Mesothelial cell of epicardium (in vitro differentiated cells): ENCODE measurements at places on chromosomes 6 and 20.

DNA sequence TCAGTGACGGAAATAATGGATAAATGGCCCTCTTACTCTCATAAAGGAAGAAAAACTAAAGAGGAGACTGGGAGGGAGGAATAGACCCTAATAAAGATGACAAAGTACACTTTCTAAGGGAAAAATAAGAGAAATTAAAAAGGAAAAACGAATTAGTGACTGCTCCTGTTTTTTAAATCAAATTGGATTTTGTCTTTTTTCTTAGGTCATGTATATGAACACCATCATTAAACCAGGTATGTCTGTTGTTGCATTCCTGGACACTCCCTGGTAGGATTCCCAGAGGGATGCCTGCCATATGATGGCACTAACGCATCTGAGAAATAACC lies 59.4 kb upstream of the BTN3A2 start:
- no peak for DNase-seq

- no peak for DNase-seq
These were observed 9.8 kb upstream of the SLC22A23 start for GRCh38 chr6:3466488-3467219.

GRCh38 chr6:149169761-149170511 lies 147.6 kb upstream of the TAB2 start:
- DNase-seq = no peak

- no peak for DNase-seq
These were observed 73.0 kb downstream of the EYA2 start for GRCh38 chr20:46967646-46968045.

GRCh38 chr6:5085648-5086293 lies 630 bp downstream of the PPP1R3G start:
- peak; percentile 62 for DNase-seq

- no peak for DNase-seq
These were observed 2.1 kb downstream of the FOXS1 start for GRCh38 chr20:31843288-31843687.

DNA sequence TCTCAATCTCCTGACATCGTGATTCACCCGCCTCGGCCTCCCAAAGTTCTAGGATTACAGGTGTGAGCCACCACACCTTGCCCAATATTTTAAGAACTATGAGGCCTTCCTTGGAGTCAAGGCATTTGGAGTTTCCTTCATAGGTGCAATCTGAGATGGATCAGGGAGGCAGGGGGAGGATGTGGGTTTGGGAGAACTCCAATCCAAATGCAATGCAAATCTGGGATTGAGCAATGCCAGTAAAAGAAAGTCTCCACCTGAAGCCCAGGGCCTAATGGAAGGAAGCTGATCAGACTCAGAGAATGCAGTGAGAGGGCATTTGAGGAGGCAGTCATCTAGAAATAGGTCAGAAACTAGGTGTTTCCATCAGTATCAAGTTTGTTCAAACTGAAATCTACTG lies 21.2 kb downstream of the RSPH3 start:
- no peak for DNase-seq

- DNase-seq = no peak
These were observed 98.1 kb upstream of the AKAP12 start for GRCh38 chr6:151141685-151142084.

- no peak for DNase-seq
These were observed 189.8 kb downstream of the ZDHHC14 start for GRCh38 chr6:157570752-157571151.

DNA sequence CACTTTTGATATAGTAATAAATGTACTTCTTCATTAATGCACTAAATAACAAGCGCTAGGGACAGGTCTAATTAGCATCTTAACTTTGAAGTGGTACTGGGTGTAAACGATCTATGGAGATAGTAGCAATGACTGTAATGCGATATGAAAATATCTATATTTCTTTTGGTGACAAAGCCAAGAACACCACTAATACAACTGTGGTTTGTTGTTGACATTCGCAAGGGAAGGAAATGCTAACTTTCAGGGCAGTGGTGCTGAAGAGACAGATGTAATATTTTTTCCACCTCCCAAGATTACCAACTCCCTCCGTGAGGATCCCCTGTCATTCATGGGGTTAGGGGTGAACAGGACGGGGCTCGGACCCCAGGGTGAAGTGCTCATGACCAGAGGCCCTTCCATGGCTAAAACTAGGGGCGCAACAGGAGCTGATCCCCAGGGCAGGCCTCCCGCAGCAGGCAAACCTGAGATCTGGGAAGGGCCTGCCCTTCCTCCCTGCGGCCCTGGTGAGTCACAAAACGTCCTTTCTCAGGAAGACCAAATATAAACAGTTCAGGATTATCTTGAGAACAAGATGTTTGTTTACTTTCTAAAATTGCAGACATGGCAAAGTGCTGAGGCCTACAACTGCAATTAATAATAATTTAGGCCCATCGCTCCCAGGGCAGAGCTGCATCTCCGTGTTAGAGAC lies 65.0 kb upstream of the TOX2 start:
- no peak for DNase-seq

GRCh38 chr6:39287601-39288000 lies 26.6 kb downstream of the KCNK17 start:
- no peak for DNase-seq

GRCh38 chr6:44415873-44416502 lies 28.5 kb downstream of the CDC5L start:
- no peak for DNase-seq

DNA sequence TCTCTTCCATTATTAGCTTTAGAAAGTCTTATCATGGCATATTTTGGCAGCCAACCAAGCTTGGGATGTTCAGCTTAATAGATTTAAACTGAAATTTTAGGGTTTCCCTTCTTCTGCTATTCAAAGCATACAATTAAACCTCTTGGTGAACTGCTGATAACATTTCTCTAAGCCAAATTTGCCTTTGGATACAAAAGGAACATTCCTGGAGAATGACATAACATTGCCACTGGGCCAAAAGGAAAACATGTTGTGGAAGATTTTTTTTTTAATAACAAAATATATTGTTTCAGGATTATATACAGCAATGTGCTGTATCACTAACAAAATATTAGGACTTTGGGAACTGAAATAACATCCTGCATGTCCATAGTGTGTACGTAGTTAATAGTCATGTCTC lies 215.1 kb upstream of the TBX18 start:
- DNase-seq = no peak

DNA sequence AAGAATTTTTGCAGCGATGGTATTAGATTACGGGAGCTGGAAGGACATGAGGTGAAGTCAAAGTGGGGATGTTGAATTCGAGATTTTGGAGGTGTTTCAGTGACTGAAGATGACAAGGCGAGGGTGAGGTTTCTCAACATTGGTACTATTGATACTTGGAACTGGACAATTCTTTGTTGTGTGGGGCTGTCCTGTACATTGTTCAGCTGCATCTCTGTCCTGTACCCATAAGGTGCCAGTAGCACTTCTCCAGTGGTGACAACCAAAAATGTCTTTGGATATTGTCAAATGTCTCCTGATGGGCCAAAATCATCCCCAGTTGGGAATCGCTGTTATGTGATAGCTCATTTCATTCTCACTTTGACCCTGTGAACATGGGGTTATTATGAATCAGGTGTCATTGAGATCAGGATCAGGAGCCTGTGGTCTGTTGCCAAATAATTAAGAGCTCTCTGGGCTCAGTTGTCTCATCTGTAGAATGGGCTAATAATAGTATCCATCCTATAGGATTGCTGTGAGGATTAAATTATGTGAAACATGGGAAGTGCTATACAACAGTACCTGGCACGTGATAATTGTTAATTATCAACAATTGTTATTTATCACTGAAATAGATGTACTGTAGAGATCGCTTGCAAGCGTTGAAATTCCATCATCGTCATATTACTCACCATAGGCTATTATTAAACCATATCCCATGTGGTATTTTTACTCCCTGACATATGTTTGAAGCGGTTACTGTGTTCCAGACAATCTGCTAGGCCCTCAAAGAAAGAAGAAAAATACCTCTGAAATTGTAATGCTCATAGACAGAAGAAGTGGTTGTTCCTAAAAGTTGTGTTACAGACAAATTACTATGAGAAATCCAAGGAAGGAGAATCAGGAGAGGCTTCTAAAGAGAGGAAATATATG lies 48.5 kb upstream of the TTPAL start:
- DNase-seq = no peak

DNA sequence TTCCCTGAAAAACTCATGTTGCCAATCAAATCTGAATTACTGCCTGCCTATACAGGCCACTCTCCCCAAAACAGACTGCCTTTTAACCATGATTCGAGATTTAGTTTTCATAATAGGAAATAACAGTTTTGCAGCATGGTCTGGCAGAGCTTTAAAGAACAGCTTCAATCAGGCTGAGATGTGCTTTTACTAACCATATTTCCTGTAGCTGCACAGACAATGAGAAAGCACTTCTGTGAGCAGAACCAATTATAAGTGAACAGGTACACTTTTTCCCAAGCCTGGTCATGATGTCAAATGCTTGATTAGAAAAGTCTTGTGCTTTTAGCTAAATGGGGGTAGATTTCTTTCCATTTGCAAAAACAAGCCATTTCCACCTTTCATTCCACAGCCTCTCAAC lies 108.2 kb downstream of the THEMIS start:
- DNase-seq = no peak

DNA sequence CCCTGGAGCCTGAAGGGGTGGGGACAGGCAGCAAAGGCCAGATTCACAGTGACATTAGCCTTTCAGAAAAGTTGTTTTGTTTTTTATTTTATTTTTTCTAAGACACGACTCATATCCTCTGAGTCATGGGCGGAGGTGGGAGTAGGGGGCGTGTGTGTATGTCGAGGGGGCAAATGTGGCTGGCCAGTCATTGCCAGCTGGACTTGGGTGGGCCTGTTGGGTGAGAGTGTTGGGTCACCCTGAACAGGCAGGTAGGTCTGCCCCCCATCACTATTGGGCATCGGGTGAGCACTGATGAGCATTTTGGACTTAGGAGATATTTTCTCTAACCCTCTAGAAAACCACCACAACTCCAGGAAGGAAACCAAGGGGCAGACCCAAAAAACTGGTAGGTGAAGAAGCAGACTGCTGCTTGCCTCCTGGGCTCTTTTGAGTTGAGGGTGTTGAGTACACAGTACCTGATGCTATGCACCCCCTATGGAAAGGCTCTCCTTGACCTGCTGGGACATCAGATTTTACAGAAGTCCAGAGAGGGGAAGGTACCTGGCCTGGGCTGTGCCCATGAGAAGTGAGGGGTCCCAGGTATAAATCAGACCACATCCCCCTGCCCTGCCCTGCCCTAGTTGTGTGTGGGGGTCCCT lies 5.6 kb downstream of the SMIM29 start:
- DNase-seq = no peak

DNA sequence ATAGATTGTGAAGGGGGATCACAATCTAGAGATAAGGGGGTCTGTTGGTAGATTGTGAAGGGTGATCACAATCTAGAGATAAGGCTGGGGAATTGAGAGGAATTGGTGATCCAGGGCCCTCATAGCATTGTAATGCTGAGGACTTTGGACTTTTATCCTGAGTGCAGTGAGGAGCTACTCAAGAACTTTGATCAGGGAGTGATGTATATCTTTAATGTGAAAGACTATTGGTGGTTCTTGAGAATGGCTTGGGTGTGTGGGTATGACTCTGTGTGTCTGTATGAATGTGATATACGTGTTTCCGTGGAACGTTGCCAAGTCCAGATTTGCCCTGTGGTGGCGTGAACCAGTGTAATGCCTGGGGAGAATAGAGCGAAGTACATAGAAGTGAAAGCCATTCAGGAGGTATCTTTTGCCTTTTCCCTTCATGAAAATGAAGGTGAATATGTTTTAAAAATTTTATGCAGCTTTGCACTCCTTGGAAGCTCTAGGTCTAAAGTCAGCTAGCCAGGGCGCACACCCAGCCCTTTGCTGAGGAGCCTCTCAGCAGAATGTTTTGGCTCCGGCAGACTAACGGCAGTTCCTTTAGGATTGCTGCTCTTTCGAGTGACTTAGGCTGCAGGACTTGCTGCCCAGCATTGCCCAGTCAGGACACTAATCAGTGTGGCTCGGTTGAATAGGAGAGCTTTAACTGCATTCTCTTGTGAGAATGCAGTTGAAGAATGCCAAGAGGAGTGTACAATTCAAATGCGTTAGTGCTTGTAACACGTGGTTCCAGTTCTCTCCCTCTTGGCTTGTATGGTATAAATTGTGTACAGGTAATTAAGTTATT lies 3.5 kb downstream of the ZFAND3 start:
- peak; percentile 51 for DNase-seq

- no peak for DNase-seq
These were observed 8.4 kb downstream of the SUN5 start for GRCh38 chr20:32995802-32996201.

DNA sequence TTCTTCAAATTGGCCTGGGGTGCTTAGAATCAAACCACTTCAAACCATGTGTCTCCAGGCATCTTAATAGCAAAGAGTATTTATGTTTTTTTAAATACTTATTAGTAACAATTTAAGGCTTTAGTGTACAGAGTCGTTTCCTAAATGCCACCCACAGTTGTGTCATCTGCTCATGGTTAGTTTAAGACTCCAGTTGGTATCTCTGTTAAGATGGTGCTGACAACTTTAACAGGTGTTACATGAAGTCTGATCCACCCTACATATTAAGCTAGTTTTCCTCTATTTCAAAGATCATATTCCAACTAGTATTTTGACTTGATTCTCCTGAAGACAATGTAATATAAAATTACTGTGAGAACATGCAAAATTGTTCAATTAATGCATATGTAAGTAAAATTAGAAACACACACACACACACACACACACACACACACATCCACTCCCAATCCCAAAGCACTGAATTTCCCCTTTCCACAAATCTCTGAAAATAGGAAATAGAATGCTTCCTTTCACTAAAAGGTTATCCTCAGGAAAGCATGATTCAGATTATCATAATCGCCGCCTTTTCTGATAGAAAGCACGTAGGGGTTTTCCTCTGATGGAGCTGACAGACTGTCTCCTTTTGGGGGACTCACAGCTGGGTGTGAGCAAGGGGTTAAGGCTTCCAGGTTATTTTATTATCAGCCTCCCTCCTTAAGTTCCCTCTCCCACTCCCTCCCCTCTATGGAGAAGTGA lies 10.5 kb downstream of the CNKSR3 start:
- DNase-seq = no peak

GRCh38 chr6:129321303-129321702 lies 388.7 kb downstream of the ARHGAP18 start:
- no peak for DNase-seq

- no peak for DNase-seq
These were observed 130.7 kb downstream of the PLCB1 start for GRCh38 chr20:8262721-8263120.

DNA sequence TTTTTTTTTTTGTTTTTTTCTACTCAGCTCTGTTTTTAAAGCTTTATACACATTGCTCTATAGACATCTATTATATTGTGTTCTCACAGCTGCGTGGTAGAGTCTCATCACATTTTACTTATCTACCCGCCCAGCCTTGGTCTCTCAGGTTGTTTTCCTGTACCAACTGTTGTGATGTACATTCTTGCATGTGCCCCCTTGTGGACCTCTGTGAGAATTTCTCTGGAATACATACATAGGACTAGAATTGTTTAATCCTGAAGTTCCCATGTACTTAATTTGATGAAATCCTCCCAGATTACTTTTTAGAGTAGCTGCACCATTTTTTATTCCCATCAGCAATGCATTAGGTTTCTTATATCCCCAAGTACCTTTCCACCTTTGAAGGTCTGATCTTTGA lies 40.4 kb upstream of the TINAG start:
- DNase-seq = no peak

GRCh38 chr20:35458388-35458787 lies 3.0 kb downstream of the CEP250 start:
- DNase-seq = no peak

GRCh38 chr6:143807103-143807772 lies 35.9 kb upstream of the LTV1 start:
- DNase-seq = no peak
